ENCODE measurements at places on chromosomes 11 and 22.
A peak's percentile ranks its signal among the peaks of the same experiment; 100 is the strongest.

- no peak for DNase-seq
Observed at GRCh38 chr22:43540529-43540923, 128.7 kb downstream of the MPPED1 start.

DNA sequence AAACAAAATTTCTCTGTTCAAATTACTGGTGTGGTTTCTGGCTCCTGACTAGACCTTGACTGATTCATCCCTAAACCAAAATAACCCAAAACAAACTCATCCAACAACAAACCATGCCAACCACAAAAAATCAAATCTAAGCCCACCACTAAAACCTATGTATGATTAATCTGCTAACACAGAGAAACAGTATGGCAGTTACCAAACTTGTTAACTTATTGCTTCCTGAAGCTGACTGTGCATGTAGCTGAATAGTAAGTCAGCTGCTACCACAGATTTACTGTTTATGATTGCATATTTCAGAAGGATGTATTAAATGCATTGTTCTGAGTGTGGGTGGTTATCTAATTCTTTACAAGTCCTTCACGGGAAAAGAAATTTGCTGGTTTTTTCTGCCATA lies 231.1 kb downstream of the SWAP70 start:
- DNase-seq = no peak

DNA sequence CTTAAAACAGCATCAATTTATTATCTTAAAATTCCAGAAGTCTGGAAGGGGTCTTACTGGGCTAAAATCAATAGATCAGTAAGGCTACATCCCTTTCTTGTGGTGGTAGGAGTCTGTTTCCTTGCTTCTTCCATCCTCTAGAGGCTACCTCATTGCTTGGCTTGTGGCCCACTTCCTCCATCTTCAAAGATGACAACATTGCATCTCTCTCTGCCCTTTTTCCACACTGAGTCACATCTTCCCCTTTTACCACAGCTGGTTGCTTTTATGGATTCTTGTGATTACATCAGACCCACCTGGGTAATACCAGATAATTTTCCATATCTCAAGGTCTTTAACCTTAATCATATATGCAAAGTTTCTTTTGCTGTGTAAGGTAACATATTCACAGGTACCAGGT lies 60.9 kb downstream of the GRIA4 start:
- no peak for DNase-seq

DNA sequence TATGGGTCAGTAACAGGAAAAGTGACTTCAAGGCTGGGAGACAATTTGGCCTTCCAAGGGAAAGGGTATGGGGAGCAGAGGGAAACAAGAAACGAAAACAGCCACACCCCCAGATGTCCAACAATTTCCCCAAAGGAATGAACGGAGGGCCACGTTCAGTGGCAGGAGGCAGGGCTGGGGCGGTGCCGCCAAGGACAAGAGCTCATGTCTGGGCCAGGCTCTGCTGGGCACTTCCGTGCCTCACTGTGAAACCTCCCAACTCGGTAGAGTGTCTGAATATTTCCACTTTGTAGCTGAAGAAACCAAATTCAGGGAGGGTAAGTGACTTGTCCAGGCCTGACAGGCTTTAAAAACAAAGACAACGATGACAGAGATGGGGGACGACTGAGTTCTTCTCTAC lies 11.9 kb downstream of the IFT27 start:
- DNase-seq = no peak

DNA sequence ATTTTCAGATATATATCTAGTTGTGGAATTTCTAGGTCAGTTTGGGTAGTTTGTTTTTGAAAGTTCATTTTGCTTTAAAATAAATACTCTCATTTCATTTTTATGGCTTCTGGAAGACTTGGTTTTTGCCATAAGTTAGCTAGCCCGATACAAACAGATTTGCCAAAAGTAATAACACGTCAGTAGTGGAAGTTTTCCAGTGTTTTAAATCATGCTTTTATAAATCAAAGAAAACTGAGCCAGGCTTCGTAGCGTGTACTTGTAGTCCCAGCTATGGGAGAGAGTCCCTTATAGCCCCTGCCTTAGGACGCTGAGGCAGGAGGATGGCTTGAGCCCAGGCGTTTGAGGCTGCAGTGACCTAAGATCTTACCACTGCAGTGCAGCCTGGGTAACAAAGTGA lies 21.7 kb upstream of the MICALL1 start:
- no peak for DNase-seq

DNA sequence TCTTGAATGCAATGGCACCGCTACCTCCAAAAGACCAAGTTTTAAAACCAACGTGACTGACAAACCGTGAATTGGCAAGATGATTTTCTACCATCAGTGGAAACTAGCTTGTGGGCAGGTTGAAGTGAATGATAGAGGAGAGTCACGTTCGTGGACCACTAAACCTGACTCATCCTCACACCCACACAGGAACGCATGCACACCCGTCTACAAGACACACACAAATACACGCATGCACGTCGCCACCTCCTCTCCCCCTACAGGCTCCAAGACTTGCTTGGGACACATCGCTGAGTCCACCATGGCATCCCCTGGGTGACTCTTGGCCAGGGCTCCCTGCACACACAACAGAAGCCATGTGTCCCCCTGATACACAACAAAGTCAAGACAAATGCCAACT lies 14.4 kb downstream of the TMPRSS6 start:
- no peak for DNase-seq

- no peak for DNase-seq
Observed at GRCh38 chr11:24496386-24496735, 492 bp upstream of the LUZP2 start.

DNA sequence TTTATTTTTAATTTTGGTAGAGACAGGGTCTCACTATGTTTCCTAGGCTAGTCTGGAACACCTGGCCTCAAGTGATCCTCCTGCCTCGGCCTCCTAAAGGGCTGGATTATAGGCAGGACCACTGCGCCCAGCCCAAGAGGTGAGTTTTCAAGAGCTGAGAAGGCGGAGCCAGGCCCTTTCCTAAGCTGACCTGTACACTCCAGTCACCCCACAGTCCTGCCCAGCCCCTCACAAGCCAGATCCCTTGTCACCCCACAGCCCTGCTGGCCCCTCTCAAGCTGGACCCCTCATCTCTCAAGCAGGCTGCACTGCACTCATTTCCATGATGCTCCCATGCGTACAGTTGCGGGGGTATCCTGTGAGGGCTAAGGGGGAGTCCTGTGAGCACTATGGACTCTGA lies 2.9 kb downstream of the DENND6B start:
- no peak for DNase-seq

GRCh38 chr11:2857276-2857675 lies 28.3 kb downstream of the CDKN1C start:
- no peak for DNase-seq

GRCh38 chr11:28048812-28049211 lies 59.1 kb downstream of the KIF18A start:
- no peak for DNase-seq

DNA sequence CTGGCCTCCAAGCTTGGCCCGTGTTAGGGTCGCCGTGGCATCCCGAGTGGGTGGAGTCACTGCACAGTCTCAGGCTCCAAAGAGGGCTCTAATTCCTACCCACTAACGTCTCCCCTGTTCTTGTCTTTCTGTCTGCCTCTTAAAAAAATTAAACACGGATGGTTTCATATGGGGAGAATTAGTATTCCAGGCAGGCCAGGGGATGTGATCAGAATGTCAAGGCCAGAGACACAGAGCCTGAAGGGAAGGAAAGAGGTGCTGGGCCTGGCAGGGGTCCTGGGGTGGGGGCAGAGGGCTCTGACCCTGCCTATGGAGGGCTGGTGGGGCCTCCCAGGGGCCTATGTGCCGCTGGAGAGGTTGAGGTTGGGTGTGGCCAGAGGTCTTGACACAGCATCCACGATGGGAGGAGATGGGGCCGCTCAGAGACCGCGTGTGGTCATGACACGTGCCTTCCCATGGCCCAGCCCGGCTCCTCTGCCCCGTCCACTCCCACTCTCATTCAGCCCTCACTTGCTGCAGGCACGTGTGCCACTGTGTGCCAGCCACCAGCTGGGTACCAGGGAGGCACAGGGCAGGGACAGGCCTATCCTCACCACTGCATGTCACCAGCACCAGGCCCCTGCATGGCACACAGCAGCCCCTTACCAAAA lies 56.5 kb downstream of the FLRT1 start:
- no peak for DNase-seq

- DNase-seq = peak; percentile 58
Observed at GRCh38 chr11:1515082-1516060, 28.8 kb upstream of the MOB2 start.

DNA sequence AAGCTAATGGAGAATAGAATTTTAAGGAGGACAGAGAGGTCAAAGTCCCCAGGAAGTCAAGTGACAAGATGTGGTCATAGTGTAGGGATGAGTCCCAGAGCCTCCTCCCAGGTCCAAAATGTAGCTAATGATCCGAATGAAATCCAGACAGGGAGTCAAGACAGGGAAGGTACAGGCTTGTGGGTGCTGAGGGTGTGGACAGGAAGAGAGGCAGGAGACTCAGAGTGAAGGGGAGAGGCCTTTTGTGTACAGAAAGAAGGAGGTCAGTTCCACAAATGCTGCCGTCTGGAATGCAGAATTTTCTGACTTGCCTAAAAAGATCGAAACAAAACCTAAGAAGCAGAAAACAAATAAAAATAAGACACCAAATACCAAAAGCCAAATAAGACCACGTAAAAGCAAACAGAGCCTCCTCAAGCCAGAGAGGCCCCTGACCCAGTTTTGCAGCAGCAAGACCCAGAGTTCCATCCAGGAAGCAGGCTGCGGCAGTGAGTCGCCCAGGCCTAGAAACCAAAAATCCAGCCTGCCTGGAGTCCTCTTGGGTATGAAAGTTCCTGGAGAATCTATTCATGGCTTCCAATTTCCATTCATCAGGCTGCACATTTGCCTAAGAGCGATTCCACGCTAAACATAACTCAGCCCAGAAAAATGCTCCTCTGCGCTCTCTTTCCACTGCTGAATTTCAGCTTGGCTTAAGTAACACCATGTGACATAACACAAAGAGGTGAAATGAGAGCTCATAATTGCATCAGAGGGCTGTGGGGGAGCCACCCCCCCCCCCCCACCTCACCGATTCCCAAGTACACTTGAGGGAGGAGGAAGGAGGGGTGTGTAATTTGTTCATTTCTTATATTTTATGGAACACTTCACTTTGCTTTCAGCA lies 71.2 kb downstream of the KIRREL3 start:
- DNase-seq = no peak

GRCh38 chr11:69876013-69876412 lies 56.8 kb upstream of the FGF3 start:
- no peak for DNase-seq

GRCh38 chr22:48070083-48070482 lies 1307.6 kb downstream of the TBC1D22A start:
- DNase-seq = no peak

DNA sequence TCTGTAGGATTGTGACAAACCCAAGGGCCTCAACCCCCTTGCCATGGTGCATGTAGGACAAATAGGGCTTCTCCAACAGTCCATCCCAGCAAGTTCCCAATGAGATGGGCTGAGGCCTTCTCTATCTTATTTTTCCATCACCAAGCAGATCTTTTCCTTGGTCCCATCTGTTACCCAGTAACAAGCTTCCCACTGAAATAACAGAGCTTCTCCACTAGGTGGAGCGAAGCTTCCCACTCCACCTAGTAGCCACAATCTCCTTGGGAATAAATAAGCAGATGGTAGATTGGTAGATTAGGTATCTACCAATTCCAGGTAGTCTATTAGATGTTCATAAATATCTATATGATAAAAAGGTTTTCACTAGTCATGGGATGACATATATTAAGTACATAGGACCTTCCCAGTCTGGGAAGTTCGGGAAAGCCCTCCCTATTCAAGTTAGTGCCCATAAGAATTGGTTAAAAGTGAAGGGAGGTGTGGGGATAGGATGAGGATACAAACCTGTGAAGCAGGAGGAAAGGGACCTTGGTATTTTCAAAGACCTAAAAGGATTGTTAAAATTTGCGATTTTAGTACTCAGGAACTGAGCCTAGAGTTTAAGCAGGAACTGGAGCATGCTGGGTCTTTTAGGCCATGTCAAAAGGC lies 5.9 kb upstream of the OR52L1 start:
- no peak for DNase-seq

DNA sequence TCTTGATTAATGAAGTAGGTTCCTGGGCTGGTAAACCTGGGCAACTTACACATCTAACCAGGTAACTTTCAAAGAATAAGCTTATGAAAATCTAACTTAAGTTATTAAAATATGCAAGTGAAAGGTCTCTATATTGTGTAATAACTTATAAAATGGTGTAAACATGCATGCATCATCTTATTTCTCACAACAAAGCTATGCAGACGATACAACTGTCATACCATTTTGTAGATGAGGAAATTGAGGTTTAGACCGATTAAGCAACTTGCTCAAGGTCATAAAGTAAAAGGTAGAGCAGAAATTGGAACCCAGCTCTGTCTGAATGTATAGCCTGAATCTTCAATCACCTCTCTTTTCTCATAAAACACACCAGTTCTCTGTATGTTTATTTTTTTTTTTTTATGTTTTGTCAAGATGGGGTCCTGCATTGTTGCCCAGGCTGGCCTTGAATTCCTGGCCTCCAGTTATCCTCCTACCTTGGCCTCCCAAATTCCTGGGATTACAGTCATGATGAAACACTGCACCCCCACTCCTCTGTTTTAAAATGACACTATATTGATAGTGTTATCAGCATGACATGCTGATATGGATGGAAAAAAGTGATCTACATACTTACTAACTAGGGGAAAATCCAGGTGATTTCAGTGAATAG lies 109.6 kb downstream of the SGSM3 start:
- no peak for DNase-seq

DNA sequence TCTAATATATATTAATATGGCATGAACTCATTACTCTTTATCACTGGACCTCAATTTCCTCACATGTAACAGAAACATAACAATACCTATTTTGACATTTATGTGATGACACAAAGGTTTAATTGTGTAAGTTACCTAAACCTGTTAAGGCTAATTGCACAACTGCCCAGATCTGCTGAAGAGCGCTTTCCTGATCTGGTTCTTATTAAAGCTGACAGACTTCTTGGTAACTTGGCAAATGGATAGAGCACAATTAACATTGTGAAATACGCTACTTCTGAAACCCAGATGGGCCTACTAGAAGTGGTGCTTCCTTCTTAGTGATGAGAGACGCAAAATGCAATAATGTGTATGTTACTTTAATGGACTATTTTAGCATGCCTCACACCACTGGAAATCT lies 1767.2 kb upstream of the RAG2 start:
- no peak for DNase-seq

DNA sequence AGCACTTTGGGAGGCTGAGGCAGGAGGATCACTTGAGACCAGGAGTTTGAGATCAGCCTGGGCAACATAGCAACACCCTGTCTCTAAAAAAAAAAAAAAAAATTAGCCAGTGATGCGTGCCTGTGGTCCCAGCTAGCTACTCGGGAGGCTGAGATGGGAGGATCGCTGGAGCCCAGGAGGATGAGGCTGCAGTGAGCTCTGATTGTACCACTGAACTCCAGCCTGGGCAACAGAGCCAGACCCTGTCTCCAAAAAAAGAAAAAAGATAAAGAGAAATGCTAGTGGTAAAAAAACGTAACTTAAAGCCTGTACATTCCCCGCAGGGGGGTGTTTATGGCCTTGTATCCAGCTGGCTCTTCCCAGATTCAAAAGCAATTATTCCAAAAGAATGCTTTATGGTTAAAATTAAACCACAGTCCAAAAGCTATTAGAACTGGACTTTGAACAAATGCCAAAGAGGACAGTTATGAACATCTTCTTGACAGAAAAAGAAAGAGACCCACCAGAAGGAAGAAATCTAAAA lies 16.4 kb upstream of the SNX32 start:
- DNase-seq = no peak

- no peak for DNase-seq
Observed at GRCh38 chr11:643849-644738, 7.0 kb downstream of the DRD4 start.

GRCh38 chr11:116642902-116643301 lies 129.9 kb downstream of the BUD13 start:
- no peak for DNase-seq

GRCh38 chr22:20107951-20108756 lies 7.8 kb upstream of the RANBP1 start:
- DNase-seq = no peak
